ENCODE measurements at places on chromosomes 2 and 18.

DNA sequence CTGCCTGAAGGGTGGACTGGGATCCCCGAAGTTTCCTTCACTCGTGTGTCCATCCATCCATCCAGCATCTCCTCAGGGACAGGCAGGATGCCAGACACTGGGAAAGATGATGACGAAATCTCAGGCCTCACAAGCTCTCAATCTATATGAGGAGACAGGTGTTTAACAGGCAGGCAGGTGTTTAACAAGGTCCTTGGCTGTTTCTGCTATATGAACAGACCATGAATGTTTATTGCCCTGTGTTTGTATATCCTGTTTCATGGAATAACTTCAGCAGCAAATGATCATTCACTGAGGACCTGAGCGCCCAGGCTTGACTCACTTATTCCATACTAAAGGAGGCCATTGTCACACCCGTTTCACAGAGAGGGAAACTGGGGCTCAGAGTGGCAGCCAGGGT is 685.8 kb upstream of the HS6ST1 start:
- no peak for DNase-seq

DNA sequence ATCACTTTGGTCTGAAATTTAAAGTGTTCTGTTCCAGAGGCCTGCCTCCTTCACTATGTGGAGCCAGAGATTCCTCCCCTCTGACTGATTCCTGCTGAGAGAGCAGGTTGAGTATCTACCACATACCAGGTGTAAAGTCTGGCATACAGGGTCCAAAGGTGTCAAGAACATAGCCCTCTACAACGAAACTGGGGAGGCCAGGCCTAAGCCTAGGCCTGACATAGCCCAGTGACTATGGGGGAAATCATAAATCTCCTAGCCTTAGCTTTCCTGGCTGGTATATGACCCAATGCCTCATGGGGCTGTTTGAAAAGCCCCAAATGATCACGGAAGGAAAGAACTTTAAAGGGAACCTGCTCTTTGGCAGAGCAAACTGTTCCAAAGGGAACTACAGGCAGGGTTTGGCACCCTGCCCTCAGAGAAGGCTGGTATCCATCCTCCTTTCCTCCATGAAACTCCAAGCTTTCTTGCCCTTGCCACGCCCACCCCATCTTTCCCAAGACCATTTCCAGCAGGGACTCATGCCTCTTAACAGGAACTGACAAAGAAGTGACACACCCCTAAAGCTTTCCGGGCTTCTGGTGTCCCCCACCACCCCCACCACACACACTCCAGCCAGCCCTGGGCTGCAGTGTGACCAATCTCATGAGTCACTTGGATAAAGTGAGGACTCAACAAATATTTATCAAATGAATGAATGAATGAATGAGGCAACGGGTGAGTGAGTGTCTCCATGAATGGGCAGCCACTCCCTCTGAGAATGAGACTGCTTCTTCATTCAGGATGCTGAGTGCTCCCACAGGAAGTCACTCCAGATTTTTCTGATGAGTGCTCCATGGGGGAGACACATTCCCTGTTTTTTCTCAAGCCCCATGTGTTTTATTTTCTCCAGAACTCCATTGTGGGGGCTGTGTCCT is 114.5 kb upstream of the STPG4 start:
- DNase-seq, result peak; percentile 87

DNA sequence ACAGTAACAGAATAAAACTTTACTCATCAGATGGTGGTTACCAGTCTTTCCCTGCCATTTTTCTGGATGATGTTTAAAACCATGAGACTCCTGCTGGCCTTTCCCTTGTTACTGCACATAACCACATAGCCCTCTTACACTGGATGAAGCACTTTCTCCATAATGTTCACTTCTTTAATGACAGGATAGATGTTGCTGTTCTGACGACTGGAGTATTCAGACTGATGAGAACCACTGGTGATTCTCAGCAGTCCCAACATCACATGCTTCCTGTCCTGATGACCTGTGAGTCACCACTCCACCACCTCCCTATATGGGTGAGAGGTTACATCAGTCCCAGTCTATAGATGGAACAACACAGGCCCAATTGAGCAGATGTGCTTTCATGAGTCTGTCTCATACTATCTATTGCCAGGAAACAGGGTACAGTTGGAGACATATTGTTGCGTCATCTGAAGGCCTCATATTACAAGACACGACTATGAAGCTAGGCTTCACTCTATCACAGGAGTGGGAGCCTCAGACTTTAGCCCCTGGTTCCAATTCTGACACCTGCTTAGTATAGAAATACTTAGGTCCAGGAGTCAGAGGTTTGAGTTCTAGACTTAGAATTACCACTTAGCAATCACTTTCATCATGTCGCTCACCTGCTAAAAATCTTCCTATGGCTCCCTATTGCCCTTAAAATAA is 145.7 kb upstream of the KLF7 start:
- peak; percentile 36 for DNase-seq

DNA sequence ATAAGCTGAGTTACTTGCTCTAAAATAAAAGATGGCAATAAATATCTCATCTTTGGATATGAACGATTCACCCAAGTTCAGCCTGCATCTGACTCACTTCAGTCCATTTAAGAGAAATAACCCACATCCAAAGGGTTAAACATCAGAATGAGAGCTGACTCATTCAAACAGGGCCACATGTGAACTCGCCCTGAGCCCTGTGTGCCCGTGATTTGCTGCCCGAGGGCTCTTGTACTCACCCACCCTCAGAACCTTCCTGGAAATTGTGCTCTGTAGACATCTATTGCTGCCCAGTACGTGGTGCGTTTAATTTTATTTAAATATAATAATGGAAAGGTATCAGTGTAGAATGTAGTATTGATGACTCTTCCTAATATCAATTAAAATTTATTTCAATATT is 66.9 kb upstream of the RBM44 start:
- DNase-seq, result peak; percentile 77

- DNase-seq, result no peak
These were observed 12.0 kb upstream of the ATP6V1C2 start for GRCh38 chr2:10709290-10709939.

DNA sequence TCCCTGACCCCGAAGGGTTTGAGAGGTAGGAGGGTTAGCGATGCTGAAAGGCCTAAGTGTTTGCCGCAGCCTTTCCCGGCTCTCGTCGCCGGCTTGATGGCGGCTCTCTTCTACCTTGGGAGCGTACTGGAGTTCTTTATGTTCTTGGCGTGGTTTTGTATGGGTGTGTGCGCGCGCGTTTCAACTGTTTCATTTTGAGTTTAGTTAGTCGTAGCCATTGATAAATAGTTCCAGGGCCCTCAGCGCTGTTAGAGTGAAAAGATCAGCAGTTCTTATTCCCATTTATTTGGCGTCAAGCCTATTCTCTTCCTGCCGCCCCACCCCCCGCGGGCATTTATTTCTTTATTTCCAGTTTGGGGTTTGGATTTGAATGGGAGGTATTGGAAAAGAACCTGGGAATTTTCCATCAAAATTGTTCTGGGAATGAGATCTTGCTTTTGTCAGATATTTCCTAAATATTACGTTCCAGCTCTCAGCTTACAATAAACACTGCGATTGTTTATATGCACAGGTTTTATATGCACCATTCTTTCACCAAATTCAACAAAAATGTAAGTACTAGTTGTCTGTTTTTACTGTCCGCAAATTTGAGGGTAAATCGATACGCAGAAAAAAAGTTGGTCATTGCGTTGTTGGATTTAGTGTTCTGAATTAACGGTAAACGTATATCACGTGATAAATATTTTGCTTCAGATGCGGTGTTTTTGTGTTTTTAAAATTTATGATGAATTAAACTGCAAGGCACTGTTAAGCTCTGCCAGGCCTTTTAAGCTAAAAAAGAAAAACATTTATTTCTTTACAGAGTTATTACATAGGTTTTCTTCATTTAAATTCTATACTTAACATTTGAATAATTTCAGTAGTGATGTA is 954 bp downstream of the CCNT2 start:
- DNase-seq, result no peak

- no peak for DNase-seq
These were observed 200.8 kb downstream of the PLCL1 start for GRCh38 chr2:198004921-198005829.

DNA sequence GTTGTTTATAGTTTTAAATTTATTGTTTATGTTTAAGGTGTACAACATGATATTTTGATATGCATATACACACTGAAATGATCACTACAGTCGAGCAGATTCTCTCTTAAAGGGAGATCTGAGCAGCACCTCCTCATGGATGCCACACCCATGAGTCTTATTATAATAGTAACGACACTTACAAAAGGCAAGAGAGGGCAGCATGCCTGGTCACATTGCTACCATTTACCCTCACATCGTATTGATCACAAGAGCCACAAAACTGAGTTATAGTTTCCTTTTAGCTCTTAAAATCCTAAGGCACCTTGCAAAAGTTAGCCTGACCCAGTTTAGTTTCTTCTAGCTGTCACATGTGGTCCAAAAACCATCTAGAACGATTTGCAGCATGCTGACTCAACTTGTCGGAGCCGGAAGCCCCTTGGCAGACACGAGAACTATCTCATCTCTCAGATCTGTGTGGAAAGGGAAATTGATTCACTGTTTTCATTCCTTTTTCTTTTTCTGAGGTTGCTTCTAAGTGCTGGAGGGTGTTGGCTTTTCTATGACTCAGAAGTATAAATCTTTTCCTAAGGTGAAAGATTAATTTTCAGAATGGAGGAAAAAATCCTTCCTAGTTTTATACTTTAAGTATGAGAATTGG is 85.3 kb downstream of the CDC42EP3 start:
- peak; percentile 43 for DNase-seq

- DNase-seq, result no peak
These were observed 257.7 kb downstream of the TDRD15 start for GRCh38 chr2:21381421-21381820.

DNA sequence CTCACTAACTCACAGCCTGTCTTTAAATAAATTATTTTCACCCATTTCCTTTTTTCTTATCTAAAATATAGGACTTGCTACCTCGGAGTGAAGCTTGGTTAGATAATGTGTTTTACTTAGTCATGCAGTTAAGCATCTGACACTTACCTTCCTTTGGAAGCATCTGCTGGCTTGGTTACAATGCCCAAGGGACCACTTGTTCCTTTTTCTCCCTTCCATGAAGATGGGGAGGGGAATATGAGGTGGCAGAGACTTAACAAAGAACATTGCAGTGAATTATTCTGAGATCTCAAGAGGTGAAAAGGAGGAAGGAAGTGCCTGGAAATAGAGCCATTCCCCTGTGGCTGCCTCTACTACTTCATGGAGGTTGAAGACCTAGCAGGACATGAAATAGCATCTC is 145.4 kb upstream of the FOSL2 start:
- no peak for DNase-seq

- DNase-seq, result no peak
These were observed 7.8 kb downstream of the ITGA4 start for GRCh38 chr2:181464966-181465365.

DNA sequence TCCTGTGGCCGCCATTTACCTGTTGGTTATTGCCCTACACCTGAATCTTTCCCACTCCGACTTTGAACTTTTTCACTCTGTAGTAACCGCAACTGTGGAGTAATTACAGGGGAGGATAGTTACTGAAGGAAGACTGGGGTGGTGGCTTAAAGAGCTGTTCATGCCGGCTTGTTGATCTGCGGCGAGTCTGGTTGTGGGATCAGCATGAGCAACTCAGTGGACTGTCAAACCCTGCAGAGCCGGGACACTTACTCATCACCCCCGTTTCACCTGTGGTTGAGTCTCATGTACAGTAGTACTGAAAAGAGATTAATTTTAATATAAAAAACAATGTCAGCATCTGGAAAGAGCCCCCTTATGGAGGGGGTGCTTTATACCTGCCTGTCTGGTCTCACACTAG is 2.1 kb downstream of the ASB1 start:
- no peak for DNase-seq

GRCh38 chr2:208195531-208195930 is 5.7 kb upstream of the C2orf80 start:
- DNase-seq, result no peak

GRCh38 chr18:5285326-5285725 is 10.2 kb downstream of the ZBTB14 start:
- no peak for DNase-seq

- DNase-seq, result no peak
These were observed 184.2 kb downstream of the WDR7 start for GRCh38 chr18:56835331-56835730.

DNA sequence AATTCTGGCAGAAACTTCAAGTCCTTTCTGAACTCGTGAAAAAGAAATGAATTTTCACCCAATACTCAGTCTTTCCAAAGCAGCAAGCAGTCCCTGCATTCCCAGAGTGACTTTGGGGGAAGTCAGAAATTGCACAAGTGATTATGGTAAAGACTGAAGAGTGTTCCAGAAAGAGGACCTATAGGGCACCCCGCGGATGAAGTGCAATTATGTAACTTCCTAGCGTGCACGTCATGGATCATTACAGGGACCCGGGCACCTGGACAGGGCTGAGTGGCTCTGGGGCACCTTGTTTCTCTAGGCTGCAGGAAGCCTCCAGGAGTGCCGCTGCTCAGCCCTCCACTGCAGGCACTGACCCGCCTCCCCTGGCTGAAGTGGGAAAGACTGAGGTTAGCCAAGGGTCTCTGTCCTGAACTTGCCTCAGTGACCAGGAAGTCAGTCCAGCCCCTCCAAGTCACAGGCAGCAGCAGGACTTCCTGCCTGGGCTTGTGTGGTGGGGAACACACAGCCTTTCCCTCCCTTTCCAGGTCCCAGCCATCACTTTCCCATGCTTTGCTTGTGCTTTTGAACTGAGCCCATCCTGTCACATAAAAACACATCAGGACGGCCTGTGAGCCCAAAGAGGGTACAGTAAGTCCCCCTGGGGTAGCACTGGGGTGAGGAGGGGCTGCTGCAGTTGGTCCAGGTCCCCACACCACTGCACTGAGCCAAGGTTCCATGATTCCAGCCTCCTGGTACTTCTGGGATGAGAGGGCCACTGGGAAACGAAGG is 19.8 kb downstream of the TMEM185B start:
- DNase-seq, result no peak

- DNase-seq, result peak; percentile 12
These were observed 116.0 kb upstream of the PELI1 start for GRCh38 chr2:64260093-64260803.

DNA sequence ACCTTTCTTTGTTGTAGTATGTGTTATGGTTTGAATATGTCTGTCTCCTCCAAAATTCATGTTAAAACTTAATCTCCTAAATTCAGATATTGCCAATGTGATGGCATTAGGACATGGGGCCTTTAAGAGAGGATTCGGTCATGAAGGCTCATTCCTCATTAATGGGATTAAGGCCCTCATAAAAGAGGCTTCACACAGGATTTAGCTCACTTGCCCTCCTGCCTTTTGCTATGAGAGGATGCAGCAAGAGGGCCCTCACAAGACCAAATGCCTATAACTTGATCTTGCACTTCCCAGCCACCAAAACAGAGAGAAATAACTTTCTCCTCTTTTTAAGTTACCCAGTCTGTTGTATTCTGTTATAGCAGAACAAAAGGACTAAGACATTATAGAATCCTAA is 19.7 kb downstream of the ZBTB14 start:
- no peak for DNase-seq

- no peak for DNase-seq
These were observed 27.9 kb downstream of the GPD2 start for GRCh38 chr2:156464106-156464505.

- no peak for DNase-seq
These were observed 56.4 kb downstream of the NRXN1 start for GRCh38 chr2:50975546-50975945.

GRCh38 chr2:231732604-231733003 is 24.3 kb downstream of the PTMA start:
- no peak for DNase-seq

Measured in PC-9 (cell line).